ENCODE measurements at places on chromosomes 2 and 18. TPM values are rescaled to one million over a fixed set of nuclear protein-coding genes. Genes with fewer than 3 reads are reported as not detected.

FBXO48 gene
- total RNA-seq: 0.49 TPM

DUSP2 gene
- total RNA-seq: 2.2 TPM

TSPYL6 gene
- total RNA-seq: not detected

SNTG2 gene
- total RNA-seq: not detected

TCF23 gene
- total RNA-seq: not detected

CRIM1 gene
- 330 TPM for total RNA-seq

All from hair follicle dermal papilla cell (primary cell).